ENCODE measurements at places on chromosomes 7 and 10.

DNA sequence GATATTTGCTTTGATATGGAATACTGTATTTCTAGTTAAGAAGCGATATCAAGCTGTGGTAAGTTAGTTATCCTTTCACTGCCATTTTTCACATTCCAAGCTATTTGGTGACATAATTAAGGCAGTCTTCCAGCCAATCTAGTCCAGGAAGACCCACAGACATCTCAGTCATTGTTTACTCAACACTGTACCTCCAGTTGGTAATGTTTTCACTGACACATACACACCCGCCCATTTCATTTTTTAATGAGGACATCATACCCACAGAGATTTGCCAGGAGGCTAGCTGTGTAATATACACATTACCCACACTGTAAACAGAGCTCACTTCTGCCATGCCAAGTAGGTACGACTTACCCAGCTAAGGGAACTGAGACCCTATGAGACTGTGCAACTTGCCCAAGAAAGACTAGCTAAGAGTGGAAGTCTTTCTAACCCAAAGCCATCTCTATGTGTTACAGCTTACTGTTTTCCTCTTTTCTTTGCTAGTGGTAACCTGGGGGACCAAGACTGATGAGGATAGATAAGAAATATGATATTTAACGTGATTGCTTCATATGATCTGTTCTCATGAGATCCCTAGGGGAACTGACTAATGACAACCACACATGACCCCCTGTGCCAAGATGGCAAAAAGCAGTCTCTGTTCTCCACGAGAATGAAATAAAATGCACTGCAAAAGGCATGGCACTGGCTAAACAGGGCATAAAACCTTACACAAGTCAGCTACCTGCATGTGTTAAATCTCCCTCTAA, 179.0 kb downstream of the DGKI start:
- no peak for DNase-seq

DNA sequence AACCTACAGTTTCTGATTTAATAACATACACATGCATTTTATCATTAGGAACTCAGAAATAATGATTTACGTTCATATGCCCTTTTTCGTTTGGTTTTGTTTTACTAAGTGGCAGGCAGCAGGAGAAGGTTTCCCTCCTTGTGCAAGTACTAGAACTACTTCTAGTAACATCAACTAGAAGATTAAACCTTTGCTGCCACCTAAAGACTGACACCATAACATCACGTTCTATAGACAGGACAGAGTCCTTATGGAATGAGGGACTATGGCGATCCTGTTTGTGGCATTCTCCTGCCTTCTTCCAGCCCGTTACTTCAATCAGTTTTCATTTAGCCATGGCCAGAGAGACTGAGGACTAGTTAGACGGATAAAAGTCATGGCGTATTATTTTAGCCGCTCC, 53.2 kb downstream of the GAD2 start:
- no peak for DNase-seq

DNA sequence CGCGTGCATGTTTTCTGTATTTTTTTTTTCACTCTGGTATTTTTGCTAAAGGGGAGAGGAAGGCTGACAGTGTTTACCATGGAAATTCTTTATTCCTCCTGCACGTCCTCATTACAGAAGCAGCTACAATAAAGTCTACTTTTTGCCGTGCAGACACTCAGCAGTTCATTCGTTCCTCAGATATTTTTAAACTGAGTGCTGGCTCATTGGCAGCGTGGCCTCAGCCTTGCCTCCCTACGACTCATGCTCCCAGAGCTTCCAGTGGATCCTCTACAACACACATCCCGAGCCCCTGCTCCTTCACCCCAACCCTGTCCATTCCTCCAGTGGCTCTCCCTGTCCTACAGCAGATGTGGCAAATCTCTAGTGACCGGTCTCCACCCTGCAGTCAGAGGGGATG, 239.2 kb upstream of the ZMIZ1 start:
- no peak for DNase-seq

DNA sequence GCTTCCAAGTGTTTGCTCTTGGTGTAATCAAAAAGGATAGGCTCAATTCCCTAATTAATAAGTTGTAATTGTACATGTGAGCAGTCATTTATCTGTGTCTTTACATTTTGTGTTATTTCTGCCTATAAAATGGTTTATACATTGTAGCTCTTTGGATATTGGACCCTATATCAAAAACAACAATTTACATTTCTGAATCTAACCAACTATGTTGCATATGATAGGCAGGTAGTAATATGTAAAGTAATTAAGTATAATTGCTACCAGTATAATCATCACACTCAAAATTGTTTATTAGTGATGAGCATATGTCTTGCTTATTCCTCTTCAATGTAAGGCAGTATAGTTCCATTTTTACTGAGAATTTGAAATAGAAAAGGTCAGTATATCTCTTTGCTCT, 13.8 kb downstream of the AKR1C1 start:
- no peak for DNase-seq

GRCh38 chr7:71801976-71802375, 610.2 kb downstream of the CALN1 start:
- no peak for DNase-seq
